ENCODE measurements at places on chromosomes 1 and 21. TPM values are rescaled to one million over a fixed set of nuclear protein-coding genes. Genes with fewer than 3 reads are reported as not detected.

GRCh38 chr1:46244656-46245371 is 2.7 kb upstream of the RAD54L start:
- no peak for DNase-seq

MMEL1 gene
- 1.5 TPM for total RNA-seq

DNA sequence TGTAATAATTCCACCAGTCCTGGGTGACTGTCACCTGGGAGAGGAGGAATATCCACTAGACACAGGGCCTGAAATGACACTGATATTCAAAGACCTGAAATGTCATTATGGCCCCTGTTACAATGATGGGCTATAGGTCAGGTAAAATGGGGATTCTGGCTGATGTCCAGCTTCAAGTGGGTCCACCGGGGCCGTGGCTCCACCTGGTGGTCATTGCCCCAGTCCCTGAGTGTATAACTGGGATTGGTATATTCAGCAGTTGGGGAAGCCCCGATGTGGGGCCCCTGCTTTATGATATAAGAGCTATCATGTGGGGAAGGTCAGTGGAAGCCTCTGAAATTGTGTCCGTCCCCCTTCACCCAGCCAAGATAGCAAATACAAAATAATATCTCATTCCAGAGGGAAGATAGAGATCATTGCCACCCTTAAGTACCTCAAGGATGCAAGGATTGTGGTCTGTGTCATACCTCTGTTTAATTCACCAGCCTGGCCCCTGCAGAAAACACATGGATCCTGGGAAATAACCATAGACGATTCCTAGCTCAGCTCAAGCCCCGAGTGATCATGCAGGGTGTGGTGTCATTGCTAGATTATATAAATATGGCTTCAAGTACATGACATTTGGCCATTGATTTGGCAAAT is 19.4 kb downstream of the PLEKHO1 start:
- peak; percentile 69 for DNase-seq

DNA sequence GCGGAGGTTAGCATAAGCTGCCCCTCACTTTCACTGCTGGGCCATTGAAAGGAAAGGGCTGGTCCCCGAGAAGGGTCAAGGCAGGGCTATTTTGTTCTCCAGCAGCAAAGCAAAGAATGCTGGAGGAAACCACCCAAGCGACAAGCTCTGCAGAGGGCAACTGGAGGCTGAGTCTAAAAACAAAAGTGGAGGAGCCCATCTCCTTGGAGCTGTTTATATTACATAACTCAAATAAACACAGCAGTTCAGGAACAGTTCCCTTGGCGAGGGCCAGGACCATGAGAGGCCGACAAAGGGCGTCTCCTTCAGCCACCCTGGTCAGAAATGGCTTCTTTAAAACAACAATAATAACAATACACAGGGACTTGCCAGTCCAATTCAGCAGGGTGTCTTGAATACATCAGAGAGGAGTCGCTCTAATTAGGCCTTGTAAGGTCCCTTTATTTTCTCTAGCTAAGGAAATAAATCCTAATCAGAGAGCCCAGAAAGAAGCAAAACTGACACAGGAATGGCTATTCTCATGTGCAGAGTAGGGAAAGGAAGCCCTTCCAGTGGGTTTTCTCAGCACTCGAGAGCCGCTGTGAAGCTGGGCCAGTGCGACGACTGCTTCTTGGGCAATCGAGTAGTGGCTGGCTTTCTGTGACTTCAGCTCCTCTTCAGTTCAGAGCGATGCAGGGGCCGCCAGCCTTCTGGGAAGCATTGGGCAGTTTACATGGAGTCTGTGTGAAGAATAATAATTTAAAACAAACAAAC is 57.0 kb upstream of the TARBP1 start:
- no peak for DNase-seq

DNA sequence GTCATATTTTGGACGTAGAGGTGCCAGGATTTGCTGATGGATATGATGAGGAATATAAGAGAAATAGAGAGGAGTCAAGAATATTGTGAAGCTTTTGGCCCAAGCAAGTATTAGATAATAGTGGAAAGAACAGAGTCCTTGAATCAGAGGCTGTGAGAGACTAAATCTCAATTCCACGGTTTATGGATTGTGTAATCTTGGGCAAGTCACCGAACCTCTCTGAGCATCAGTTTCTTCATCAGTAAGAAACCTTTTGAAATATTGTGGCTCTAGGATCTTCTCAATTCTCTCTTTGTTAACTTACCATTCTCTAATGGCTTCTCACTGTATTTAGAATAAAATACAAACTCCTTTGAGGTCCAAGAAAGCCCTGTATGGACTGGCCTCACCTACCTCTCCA is 77.6 kb downstream of the RPS6KA1 start:
- no peak for DNase-seq

DNA sequence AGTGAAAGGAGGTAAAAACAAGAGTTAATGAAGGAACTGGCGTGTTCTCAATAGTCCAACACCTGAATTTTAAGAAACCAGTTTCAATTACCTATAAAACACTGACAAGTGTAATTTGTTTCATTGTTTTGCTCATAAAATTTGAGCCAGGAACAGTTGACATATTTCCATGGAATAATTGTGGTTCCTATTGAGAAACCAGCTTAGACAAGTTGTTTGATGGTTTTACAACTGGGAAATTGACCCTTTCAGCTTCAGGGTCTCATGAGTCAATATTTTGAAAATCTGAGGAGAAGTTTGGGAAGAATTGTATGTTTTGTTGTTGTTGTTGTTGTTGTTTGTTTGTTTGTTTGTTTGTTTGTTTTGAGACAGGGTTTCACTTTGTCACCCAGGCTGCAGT is 69.1 kb upstream of the GADD45A start:
- DNase-seq: no peak

RAB7B gene
- not detected for total RNA-seq

SLC35F3 gene
- total RNA-seq: 2.4 TPM

- DNase-seq: no peak
Measured at GRCh38 chr1:228851618-228852017, 116.3 kb downstream of the RHOU start.

PLA2G2C gene
- total RNA-seq: 3.1 TPM

POU3F1 gene
- total RNA-seq: not detected

DNA sequence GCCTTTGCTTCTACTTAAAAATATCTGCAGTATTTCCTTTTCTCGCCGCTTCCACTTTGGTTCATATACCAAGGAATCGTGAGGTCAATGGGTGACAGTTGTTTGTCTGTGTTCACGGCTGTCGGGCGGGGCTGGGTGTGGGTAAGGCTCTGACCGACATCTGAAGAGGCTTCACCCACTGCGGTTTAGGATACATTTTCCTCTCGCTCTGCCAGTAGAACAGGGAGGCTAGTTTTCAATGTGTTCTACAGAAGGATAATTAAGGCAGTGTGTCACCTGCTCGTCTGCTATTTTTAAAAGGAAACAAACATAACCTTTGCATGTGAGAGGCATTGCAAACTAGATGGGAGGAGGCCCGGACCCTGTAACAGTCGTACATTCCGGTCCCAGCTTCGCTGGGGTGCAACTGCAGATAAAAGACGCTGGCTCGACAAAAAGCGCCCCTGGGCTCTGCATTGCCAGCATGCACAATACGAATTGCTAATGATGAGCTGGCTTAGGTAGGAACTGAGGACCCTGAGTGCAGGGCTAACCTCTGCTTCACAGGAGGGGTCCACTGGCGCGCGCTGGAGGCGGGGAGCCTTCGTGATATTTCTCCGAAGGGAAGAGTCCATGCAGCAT is 8.5 kb upstream of the ERG start:
- no peak for DNase-seq
